Sciatic nerve (tissue), 2 donors: ENCODE measurements at places on chromosomes 2 and 18.

DNA sequence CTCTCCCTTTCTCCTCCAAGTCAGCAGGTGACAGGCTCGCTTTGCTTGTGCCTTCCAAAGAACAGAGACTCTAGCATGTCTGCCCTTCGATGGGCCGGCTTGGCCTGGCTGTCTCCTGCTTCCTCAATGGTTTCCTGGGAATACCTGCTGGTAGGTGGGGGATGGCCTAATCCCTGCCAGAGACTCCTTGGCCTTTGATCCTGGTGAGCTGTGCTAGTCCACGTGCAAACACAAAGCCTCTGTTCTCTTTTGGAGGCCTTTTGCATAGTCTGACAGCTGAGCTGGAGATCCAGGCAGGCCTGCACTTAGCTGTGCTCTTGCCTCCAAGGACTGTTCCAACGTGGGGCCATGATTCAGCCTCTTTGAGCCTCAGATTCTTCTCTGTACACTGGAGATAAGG lies 67.6 kb downstream of the ARL4C start:
- no peak for DNase-seq

DNA sequence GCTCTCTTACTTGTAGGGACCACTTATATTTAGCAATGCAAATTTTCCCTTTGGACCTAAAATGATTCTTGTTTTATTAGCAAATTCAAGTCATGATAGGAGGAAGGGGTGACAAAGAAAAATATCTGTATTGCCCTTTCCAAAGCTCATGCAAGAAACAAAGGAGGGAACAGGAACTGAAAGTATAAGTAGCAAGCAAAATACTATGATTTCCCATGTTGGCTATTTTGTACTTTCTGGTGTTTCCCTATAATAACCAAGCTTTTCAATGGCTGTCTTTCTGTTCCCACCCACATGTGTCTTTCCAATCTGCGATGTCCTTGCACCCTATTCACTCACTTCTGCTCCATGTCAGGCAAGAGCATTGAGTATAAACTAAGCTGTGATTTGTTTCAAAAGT lies 279.7 kb downstream of the RNF144A start:
- DNase-seq, result no peak

DNA sequence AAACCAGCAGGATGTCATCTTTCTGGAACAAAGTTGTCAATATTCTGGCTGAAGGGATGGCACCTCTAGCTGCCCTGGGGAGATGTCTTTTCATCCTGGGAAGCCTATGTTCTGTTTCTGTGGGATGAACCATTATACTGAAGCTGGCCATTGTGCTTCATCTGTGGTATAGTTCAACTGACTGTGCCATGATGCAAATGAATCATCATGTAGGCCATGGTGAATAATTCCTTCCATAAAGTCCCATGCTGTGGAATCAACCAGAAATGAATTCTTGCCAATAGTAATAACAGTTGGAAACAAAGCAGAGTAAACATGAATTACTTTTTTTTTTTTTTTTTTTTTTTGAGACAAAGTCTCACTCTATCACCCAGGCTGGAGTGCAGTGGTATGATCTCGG lies 64.1 kb upstream of the CNGA3 start:
- no peak for DNase-seq

DNA sequence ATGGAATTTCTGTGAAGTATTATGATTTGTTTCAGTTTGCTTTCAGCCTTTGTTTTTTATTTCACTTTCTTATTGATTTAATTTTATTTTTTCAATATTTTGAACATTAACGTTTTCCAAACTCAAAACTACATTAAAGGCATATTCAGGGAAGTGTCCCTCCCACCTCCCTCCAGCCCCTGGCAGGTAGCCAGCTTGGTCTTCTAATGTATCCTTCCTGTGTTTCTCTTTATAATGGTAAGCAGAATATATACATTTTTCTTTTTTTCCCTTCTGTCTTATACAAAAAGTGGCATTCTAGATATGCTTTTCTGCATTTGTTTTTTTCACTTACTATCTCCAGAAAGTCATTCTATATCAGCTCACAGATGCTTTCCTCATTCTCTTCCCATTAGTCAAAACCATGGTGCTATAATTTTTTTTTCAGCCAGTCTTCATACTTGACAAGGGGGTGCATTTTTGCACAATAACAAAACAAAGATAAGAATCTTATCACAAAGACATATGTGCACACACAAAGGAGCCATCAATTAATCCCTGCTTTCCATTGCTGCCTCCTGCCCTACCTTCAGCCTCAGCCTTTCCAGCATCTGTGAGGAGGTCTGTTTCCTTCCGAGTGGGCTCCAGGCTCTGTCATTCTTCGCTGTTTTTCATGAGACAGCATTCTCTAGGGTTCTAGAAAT lies 33.7 kb upstream of the TMEM177 start:
- no peak for DNase-seq
